SW480 (cell line): ENCODE measurements at places on chromosomes 7 and 10.

- no peak for DNase-seq
These were observed 201.6 kb downstream of the LRRTM3 start for GRCh38 chr10:67127441-67127840.

- DNase-seq: no peak
These were observed 37.6 kb downstream of the KLF6 start for GRCh38 chr10:3747248-3747960.

GRCh38 chr10:27355918-27356573, 115.4 kb upstream of the ACBD5 start:
- no peak for DNase-seq

DNA sequence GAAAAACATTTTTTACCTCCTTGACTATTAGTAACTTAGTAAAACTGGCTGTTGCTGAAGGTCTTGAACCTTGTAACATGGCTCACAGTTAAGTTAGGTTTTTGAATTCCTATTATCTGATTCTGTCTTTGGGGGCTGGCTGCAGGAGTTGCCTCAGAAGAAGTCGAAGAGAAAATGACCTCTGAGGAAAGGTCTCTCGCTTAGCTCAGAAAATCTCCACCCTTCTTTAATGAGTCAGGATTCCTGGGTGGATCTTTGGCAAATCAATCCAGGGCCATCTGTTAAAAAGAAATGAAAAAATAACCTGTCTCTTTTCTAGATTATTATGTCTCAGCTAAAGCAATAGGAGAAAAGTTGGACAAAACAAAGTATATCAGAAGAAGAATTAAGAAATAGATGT, 267.8 kb upstream of the SEMA3C start:
- DNase-seq: no peak

GRCh38 chr7:151416112-151416940, 6.5 kb upstream of the WDR86 start:
- no peak for DNase-seq

DNA sequence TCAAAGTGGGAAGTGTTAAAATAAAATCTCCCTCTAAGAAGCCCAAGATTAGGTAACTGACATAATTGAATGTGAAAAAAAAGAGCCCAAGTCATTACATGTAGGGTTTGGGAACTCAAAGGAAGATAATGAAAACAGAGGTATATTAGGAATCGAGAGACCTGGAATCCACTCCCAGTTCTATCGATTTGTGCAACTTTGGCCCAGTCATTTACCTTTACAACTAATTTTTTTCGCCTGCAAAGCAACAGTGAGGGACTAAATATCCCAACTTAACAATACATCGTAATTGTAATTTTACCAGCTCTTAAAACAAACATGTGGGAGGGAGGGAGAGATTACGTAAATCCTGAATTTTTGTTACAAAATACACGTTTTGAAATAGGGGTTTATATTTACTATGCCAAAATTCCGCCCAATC, 1.4 kb downstream of the MINDY3 start:
- DNase-seq: no peak

GRCh38 chr10:48520594-48520993, 84.3 kb downstream of the ARHGAP22 start:
- no peak for DNase-seq
